ENCODE measurements at places on chromosomes 4 and X.

GRCh38 chrX:129566073-129566472 is 26.0 kb downstream of the OCRL start:
- H3K27ac ChIP-seq, result no peak overlapping the region
- DNase-seq, result no peak
- no peak overlapping the region for H3K4me3 ChIP-seq
- no peaks in the 10 kb centered on the region for H3K27me3 ChIP-seq
- H3K36me3 ChIP-seq, result peaks cover 6% of the 10 kb centered on the region
- H3K4me1 ChIP-seq, result no peaks in the 10 kb centered on the region

- H3K4me1 ChIP-seq, result peaks cover 11% of the 10 kb centered on the region
- H3K4me3 ChIP-seq, result no peak overlapping the region
- no peak overlapping the region for H3K27ac ChIP-seq
These were observed 175.9 kb upstream of the RPS6KA3 start for GRCh38 chrX:20442597-20442996.

DNA sequence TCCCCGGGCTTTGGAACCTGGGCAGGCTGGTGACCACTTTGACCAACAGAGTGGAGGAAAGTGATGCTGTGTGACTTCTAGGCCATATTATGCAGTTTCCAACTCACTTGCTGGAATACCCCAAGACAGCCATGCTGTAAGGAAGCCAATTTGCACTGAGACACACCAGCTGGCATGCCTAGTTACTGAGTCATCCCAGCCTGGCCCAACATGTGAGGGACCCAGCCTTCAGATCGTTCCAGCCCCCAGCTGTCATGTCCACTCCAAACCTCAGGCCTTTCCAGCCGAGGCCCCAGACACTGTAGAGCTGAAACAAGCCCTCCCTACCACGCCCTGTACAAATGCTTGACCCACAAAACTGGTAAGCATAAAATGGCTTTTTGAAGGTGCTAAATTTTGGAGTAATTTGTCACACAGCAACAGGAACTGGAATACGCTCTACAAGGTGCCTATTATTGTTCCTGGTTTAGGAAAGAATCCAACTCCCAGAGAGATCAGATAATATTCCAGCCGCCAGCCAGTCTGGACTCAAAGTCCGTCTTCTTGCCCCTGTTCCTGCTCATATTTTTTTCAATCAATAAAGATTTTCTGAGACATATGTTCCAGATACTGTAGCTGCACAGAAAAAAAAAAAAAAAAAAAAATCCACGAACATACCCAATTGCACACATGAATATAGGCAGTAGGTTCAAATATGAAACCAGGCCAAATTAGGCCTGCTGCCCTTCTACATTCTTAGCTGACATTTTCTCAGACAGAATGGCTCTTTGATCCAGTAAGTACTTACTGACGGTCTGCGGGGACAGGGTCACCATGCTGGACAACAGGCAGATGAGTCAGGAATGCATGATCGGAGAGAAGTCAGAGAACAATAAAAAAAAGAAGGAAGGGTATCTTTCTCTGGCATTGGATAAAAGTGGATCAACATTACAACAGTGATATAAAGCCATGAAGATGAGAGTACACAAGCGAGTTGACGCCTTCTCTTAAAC is 35.1 kb downstream of the SH3KBP1 start:
- peaks cover 16% of the 10 kb centered on the region for H3K4me1 ChIP-seq
- no peak overlapping the region for H3K4me3 ChIP-seq
- H3K27ac ChIP-seq, result no peak overlapping the region
- no peak for DNase-seq

DNA sequence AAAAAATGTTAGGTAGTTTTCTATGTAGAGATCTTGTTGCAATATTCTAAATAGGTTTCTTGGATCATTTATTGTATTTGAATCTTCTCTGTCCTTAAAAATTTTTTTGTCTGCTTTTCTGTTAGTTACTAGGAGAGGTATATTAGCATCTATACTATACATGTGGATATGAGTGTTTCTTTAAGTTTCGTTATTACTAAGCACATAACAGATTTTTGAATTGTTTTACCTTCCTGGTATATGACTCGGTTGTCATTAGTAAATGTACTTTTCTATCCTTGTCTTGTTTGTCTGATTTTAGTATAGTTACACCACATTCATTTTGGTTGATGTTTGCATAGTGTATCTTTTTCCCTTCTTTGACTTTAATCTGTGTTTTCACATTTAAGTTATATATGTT is 20.2 kb downstream of the PYURF start:
- no peaks in the 10 kb centered on the region for H3K36me3 ChIP-seq
- H3K27ac ChIP-seq, result no peak overlapping the region
- H3K4me1 ChIP-seq, result no peaks in the 10 kb centered on the region
- no peak overlapping the region for H3K4me3 ChIP-seq

GRCh38 chr4:67723341-67723740 is 22.4 kb upstream of the UBA6 start:
- no peaks in the 10 kb centered on the region for H3K27me3 ChIP-seq
- H3K36me3 ChIP-seq, result peaks cover 22% of the 10 kb centered on the region
- no peak overlapping the region for H3K27ac ChIP-seq
- no peaks in the 10 kb centered on the region for H3K4me1 ChIP-seq

GRCh38 chr4:105116616-105117319 is 29.9 kb upstream of the TET2 start:
- H3K27me3 ChIP-seq, result no peaks in the 10 kb centered on the region
- no peaks in the 10 kb centered on the region for H3K36me3 ChIP-seq
- no peak overlapping the region for H3K4me3 ChIP-seq
- no peak overlapping the region for H3K27ac ChIP-seq
- H3K4me1 ChIP-seq, result peaks cover 8% of the 10 kb centered on the region

Data from common myeloid progenitor, CD34-positive (primary cell).